ENCODE measurements at places on chromosomes 16 and 17.

GRCh38 chr16:61045931-61046330 is 990.3 kb downstream of the CDH8 start:
- DNase-seq = no peak

- DNase-seq = no peak
Observed at GRCh38 chr16:69199382-69199781, 12.4 kb downstream of the SNTB2 start.

DNA sequence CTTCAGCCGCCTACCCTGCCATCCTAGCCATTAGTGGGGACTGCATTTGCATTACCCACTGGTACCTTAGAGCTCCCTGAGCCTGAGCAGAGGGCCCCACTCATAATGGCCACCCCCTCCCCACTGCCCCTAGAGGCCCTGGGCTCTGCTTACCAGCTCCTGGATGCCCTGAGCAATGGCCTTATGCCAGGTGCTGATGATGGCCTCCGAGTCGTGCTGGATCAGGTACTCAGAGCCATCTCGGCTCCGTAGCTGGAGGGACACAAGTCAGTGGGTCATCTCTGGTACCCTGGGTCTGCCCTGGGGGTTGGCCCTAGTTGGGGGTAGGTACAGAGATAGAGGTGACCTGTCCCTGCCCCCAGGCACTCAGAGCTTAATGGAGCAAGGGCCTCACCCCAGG is 34.9 kb downstream of the ARHGAP27 start:
- DNase-seq = no peak

DNA sequence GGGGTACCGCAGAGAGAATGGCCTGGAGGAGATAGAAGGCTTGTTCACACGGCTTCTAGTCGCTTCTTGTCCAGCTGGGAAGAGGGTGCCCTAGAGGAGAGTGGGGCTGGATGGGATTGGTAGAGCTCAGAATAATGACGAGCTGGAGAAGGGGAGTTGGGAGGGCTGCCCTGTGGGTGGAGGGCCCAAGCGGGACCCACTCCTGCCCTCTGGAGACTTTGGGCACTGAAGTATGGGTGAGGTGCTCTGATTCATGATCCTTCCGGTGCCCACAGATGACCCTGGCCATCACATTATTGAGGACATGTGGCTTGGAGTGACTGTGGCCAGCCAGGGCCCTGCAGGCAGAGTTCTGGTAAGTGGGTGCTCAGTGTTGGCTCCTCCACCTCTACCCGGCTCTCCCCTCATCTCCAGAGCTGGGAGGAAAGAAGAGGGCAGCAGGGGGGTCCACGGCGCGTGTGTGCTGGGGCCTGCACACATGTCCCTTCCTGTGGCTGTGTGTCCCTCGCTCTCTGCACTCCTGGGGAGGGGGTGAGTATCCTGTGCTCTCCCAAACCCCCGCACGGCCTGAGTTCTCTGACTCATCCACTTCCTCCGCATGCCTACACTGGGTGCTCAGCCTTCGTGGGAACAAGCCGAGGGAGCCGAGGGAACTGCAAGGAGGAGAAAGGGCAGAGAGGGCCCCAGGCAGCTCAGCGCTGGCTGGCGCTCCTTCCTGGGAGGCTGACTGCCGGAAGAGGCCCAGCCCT is 8.5 kb downstream of the ITGA3 start:
- peak; percentile 93 for DNase-seq

GRCh38 chr16:62985722-62986121 is 949.5 kb upstream of the CDH8 start:
- DNase-seq = no peak

DNA sequence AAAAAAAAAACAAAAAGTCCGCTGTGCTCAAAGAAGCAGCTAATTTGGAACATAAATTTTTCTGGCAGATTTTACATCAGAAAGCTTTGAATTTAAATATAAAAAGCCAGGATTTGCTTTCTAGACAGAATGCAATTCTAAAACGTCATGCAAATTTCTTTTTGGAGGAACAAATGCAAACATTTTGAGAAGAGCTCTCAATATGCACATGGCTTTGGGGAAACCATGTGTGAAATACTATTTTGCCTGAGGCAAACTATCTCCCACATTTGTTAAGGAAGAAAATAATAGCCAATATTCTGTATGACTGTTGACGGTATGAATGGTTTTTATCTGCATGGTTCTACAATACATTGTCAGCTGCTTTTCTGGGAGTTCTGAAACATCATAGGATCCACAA is 320.0 kb upstream of the PSMD7 start:
- DNase-seq = no peak

DNA sequence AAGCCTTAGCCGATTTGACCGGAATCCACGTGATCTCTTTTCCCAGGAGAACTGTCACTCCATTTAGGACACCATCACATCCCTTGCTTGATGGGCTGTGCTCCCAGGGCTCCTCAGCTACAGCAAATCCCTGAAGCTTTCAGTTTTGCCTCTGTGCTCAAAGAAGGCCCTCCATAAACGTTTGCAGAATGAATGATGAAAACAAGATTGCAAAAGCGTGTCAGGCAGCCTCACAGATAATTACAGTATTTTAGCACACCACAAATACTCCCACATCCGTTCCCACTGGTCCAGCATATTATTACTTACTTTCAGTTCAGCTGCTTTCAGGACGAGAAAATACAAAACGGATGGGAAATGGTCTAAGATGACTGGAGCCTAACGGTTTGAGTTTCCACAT is 84.6 kb downstream of the USP31 start:
- DNase-seq = no peak

DNA sequence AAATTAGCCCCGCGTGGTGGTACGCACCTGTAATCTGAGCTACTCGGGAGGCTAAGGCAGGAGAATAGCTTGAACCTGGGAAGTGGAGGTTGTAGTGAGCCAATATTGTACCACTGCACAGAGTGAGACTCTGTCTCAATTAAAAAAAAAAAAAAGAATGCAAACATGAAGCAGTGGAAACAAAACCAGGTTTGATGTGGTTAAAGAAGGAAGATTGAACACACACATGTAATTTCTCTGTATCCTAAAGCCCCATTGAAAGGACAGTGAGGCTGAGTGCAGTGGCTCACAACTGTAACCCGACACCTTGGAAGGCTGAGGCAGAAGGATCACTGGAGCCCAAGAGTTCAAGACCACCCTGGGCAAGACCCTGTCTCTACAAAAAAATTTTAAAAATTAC is 26.5 kb upstream of the SBK1 start:
- DNase-seq = no peak

DNA sequence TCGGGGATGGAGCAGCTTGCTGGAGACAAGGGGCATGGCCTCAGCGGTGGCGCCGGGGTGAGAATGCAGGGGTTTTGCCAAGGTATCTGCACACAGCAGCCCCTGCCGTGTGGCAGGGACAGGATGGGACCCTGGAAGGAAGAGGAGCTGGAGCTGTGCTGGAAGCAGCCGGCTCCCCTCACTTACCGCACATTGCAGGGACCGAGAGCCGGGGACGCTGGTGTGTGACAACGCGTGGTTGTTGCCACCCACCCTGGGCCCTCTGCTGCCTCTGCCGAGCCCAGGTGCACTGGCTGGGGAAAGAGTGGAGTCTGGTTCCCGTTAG is 3.0 kb downstream of the NUBP2 start:
- DNase-seq = no peak

GRCh38 chr16:64144617-64145016 is 977.2 kb downstream of the CDH11 start:
- no peak for DNase-seq

DNA sequence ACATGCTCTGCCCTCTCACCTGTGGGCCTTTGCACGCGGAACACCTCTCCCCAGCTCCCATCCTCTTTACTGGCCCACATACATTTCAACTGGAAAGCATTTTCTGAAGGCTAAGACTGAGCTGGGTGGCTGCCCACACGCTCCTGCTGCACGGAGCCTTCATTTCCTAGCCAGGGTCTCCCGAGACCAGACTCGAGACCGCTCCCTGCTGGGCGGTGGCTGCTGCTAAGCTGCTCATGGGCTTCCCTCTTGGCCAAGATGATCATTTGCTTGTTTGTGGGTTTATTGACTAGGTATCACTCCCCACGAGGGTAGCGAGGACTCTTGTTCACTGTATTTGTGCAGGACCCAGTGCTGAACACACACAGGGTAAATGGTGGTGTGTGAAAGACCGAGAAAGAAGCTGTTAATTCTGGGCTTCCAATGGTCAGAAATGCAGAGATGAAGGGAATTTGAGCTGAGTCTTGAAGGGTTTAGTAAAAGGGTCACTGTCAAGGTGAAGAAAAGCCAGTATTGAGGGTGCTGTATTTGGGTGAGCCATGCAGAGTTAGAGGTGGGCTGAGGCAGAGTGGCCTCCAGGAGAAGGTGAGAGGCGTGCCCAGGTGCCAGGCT is 907 bp downstream of the TRAPPC2L start:
- peak; percentile 50 for DNase-seq

DNA sequence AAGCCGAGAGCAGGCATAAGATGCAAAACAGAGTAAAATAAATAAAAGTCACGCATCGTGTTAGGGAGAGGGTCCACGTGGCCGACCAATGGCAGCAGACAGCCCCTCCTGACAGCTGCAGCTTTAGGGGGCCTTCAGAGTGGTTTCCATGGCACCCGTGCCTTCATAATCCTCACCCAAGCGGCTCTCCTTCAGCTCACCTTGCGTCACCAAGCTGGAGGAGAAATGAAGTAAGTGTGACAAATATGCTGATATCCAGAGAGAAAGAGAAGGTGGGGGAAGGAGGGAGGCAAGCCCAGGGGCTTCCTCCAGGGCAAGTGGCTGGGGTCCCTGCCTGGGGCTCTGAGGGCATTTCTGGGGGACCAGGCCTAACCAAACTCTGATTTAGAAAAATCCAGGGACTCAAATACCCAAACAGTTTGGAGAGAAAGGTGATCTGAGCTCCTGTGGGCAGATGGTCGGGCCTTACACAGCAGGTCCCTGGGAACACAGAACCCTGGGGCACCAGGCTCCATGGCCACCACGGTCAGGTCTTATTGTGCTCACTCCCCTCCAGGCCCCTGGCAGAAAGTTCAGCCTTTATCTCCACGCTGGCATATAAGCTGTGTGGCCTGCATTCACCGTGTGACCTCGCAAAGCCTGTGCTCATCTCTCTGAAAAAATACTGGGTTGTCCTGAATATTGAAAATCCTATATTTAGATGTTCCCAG is 80.7 kb upstream of the TNRC6C start:
- DNase-seq = no peak

DNA sequence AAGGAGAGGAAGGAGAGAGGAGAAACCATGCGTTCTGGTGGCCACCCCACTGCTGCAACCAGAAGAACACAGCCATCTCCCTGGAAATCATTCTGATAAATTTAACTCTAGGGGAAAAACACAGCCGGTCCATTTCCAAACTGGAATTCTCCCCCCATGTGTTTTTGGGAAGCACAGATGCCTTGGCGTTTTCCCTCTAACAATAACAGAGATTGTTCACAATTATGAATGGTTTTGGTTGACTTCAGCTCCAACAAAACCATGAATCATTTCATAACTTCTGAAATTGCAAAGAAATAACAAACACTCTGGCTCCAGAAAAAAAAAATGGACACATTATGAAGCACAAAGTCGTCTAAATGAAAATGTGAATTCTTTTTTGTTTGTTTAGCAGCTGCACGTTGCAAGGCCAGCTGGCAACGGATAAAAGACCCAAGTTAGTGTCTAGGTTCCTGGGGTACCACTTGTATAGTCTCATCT is 46.2 kb downstream of the GNAO1 start:
- DNase-seq = no peak

- no peak for DNase-seq
Observed at GRCh38 chr16:69324013-69324531, 6.3 kb downstream of the PDF start.

- peak; percentile 26 for DNase-seq
Observed at GRCh38 chr17:55295411-55296170, 30.8 kb downstream of the HLF start.

GRCh38 chr16:26816885-26817571 is 249.7 kb upstream of the C16orf82 start:
- DNase-seq = no peak

DNA sequence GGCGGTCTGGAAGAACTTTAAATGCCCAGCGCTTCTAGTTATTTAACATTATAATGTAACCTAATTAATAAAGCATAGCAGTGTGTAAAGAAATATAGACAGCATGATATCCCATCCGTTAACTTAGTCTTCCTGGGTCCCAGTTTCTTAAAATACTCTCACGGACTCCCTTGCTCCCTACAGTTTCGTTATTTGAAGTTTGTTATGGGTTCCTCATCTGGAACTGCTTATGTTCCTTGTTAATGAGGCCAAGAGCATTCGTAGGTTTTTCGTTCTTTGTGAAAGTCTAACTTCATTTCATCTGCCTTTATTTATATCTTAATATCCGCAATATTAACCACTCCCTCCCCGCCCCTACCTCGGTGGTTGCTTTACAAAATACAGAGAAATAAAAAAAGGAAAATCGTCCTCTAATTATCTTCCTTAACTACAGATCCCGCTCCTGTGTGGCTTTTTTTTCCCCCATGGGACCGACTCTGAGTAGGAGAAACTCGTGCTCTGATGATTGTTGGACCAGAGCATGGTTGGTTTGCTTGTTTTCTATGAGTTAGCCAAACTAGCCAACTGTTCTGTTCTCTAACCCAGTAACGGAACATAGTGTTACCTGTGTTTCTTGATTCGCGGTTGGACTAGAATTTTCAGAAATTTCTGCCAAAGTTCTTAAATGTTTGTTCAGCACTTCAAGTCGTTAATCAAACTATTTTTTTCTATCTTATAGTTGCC is 863 bp downstream of the ADPRM start:
- DNase-seq = no peak

- no peak for DNase-seq
Observed at GRCh38 chr17:40311575-40311974, 2.6 kb downstream of the RARA start.

- DNase-seq = no peak
Observed at GRCh38 chr17:19370493-19370960, 7.8 kb upstream of the MAPK7 start.

DNA sequence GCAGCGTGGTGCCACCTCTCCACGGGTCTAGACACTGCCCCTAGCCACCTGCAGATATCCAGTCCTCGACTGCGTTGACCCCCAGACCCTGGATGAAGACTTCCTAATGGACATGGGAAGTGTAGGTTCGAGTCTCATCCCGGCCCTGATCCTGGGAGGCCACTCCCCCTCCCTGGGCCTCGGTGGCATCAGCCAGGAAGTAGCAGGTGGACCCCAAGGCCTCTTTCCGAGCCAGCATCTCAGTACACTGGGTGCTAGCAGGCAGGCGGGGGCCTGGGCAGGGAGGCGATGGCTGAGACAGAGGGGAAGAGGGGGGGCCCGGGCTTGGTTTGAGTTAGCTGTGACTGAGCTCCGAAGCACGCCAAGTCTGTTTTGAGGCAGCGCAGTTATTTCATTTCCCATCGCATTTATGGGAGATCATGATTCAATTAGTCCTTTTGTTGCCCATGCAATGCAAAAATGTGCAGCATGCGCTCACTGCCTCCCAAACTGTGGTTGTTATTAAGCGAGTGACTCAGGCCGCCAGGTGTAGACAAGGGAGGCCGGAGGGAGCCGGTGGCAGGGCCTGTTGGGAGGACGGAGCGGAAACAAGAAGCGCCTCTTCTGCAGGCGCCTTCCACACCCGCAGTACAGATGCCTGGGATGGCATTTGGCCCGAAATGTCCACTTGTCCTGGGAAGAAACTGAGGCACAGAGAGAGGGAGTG is 25.3 kb upstream of the ZNF469 start:
- no peak for DNase-seq
